Activated CD8-positive, alpha-beta memory T cell treated with anti-CD3 and anti-CD28 coated beads for 1 hour (primary cell): ENCODE measurements at places on chromosomes 2 and 18.

- no peak for DNase-seq
Observed at GRCh38 chr2:38233231-38233983, 143.7 kb downstream of the ATL2 start.

DNA sequence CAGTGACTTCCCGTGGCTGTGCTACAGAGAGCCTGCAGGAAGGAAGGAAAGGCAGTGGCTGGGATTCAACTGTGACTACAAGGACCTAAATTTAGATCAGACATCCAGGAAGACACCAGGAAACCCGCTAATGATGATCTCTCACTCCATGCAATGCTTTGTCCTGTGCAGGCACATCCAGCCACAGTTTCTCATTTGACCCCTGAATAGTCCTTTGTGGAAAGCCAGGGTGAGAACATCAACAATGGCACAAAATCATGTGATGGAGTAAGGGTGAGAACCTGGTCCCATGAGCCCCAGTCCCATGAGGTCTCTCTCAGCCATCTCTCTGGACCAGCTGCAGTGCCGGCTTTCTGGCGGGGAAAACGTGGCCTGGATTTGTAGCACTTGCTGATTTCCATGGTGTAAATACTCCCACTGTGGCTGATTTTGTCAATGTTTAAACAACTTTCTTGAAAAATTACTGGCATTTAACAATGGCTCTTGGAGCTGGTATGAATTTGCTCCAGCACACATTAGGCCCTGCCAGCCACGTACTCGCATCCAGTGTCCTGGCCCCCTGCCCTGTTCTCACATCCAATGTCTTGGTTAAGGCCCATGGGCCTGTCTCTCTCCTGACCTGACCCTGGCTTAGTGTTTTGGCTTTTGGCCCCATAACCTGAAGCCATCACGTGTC lies 159.0 kb upstream of the HAAO start:
- DNase-seq: no peak

- DNase-seq: no peak
Observed at GRCh38 chr2:213246497-213247281, 37.6 kb upstream of the SPAG16 start.

DNA sequence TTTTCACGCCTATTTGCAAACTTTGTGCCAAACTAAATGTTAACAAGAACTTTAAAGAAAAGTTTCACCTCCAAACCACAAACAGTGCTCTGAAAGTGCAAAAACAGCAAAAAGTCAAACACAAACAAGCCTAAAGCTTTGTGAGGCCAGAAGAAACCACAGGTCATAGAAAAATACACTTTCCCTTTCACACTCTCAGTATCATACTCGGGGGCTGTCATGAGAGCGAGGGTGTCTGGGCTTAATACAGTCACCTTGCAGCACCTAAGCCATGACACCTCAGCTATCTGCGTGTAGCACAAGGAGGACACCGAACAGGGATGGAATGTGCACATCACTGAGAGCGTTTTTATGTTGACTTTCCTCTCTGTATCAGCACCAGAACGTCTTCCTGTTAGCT lies 26.6 kb upstream of the SEH1L start:
- DNase-seq: no peak

GRCh38 chr2:105121434-105121833 lies 83.6 kb downstream of the MRPS9 start:
- no peak for DNase-seq

GRCh38 chr2:214630402-214631045 lies 179.0 kb downstream of the BARD1 start:
- DNase-seq: no peak

DNA sequence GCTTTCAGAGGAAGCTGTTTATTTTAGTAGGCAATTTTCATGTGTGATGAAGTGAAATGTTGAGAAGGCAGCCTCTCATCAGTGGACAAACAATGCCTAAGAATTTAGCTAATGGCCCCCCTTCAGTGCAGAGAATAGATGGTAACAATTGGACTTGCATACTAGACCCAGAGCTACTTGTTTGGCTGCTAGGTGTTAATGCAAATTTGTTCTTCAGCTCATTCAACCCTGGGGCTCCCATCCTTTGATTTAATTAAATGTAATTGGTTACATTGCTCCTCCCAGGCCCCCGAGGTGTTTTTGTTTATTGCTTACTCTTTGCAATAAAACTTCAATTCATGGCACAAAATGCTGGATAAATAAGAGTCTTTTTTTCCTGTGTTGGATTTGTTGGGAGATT lies 68.6 kb downstream of the CAMKMT start:
- DNase-seq: no peak

DNA sequence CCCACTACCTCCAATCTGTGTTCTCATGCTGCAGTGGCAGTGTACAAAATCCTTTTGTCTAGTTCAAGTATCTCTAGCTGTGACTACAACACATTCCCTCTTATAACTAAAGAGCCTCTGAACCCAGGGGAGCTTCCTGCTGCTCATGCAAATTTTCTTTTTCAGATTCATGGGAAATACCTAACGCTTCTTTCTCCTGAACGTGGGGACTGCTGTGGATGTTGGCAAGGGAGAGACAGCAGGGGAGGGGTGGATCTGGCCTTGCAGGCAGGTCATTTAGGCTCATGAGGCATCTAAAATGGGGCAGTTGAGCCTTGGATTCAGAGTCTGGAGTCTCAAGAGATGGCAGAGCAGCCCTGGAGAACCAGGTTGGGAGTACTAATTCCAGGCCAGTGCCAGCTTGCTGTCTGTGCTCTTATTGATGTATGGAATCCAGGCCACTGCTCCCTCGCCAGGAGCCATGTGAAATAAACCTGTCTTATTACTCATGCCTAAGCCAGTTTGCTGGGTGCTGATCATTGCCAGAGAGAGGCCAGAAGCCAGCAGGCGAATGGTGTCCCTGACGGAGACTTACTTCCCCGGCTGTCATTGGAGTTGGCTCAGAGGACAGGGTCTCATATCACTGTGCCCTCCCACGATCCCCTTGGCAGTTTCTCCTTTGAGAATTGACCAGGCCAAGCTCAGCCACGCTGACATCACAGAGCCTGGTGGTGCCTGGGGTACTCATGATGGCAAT lies 29.2 kb upstream of the TNP1 start:
- DNase-seq: no peak

DNA sequence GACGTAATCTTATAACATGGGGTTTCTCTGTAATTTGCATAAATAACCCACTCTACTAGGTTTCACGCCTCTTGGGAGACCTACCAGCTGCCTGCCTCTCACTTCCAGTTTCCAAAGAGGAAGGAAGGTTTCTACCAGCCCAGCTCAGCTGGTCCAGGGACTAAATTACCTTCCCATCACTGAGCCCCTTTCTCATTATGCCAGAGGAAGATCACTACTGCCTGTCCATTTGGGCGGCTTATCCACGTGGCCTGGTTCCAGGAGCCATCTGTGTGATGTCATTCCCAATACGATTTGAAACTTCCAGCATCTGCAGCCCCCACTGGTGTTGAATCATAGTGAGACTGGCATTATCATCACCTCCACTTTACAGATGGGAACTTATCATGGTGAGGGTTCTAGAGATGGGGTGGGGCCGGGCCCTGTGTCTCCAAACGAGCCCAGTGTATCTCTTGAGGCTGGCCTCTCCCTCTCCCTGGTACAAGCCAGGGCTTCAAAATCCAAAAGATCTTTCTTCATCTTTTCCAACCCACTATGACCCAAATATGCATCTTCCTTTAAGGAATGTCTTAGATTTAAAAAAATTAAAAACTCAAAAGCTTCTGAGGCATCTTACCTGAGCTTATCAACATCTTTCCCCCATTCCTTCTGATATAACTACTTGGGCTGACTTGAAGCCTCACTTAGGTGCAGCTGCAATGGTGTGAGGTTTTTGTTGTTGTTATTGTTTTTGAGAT lies 140.8 kb downstream of the DDX1 start:
- DNase-seq: no peak

DNA sequence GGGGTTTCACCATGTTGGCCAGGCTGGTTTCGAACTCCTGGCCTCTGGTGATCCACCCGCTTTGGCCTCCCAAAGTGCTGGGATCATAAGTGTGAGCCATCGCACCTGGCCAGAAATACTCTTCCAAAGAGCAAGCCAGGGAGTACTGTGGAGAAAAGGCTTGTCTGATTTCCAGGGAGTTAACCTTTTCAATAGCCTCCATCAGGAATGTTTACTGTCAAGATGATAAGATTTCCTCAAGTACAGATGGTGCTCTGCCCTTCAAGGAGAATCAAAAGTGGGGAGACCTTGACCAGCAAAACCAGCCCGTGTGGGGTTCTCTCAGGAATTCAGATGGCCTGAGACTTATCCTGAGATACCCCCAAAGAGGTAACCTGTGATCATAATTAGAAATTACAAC lies 237.2 kb downstream of the PRKCE start:
- DNase-seq: no peak
